Heart left ventricle (tissue), 16 donors: ENCODE measurements at places on chromosomes 2 and 18. TPM values are rescaled to one million over a fixed set of nuclear protein-coding genes. Genes with fewer than 3 reads are reported as not detected.

- no peak for DNase-seq
Measured at GRCh38 chr2:135951041-135951583, 34.3 kb downstream of the DARS1 start.

GRCh38 chr2:14827226-14828023 is 194.9 kb downstream of the LRATD1 start:
- DNase-seq: no peak

- no peak for DNase-seq
Measured at GRCh38 chr2:216491793-216492596, 6.6 kb upstream of the RPL37A start.

GRCh38 chr2:134441153-134441863 is 187.4 kb downstream of the MGAT5 start:
- peak; percentile 71 for DNase-seq

DNA sequence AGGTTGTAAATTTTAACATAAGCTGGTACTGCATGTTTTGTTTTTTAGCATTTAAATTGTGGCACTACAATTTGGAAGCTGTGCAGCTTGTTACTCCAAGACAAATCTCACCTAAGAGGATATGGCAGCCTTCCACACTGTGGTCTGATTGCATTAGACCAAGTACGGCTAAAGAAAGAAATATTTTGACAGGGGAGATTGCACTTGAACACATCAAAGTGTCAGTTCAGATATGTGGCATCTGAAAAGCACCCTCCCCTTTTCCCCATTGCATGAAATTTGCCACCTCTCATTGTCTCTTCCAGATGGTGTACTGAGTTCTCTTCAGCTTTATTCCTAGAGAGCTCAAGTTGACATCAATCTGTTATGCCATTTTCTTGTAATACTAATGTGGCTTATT is 295.9 kb downstream of the ERBB4 start:
- DNase-seq: no peak

DNA sequence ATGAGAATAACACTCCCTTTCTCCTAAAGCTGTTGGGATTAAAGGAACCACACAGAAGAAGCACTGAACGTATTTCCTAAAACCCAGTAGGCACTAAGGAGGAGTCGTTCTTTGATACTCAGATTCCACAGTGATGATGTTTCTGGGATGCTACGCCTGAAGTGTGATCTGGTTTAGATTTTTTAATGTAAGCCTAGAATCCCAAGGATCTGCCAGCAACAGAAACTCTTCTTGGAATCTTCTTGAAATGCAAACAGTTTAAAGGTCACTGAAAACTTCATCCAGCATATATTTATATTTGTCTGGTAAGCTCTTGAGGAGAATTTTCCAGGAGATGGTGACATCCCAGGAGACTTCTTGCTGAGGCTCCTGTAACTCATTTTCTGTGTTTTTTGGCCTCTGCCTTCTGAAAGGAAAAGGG is 247.6 kb upstream of the TRIB2 start:
- DNase-seq: no peak

DNA sequence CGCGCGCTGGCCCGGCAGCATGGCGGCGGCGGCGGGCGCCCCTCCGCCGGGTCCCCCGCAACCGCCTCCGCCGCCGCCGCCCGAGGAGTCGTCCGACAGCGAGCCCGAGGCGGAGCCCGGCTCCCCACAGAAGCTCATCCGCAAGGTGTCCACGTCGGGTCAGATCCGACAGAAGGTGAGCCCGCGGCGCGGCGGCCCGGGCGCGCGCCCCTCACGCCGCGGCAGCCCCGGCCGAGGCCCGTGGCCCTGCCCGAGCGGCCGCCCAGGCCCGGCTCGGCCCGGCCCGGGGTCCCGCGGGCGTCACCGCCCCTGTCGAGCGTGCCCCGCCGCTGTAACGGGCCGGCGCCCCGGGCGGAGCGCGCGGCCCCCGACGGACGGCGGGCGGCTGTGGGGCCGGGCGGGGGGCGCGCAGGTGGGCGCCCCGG is 218 bp downstream of the DGKD start:
- no peak for DNase-seq

DNA sequence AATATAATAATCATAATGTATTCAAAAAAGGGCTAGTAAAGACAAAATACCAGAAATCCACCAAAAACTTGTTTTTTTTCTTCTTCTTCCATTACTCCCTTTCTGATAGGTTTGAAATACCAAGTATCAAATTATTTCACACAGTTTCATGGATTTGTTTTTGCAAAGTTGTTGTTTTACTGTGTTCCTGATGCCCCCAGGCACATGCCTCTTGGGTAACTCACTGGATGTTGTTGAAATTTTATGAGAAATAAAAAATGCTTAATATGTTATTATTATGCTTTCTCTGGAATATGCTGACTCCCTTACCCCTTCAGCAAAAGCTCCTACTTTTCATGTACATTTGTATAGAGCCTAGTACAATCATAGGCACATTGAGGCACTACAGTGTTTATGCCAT is 419.6 kb downstream of the NRXN1 start:
- DNase-seq: no peak

Gene GAL3ST2
- not detected for total RNA-seq

- DNase-seq: no peak
Measured at GRCh38 chr2:209472871-209473270, 49.0 kb downstream of the MAP2 start.

GRCh38 chr18:58694720-58695468 is 23.6 kb downstream of the MALT1 start:
- no peak for DNase-seq

GRCh38 chr2:64142741-64143168 is 1.5 kb downstream of the PELI1 start:
- no peak for DNase-seq

Gene APCDD1
- 65.4 TPM for total RNA-seq

GRCh38 chr2:181851726-181852125 is 39.8 kb upstream of the ITPRID2 start:
- DNase-seq: no peak

DNA sequence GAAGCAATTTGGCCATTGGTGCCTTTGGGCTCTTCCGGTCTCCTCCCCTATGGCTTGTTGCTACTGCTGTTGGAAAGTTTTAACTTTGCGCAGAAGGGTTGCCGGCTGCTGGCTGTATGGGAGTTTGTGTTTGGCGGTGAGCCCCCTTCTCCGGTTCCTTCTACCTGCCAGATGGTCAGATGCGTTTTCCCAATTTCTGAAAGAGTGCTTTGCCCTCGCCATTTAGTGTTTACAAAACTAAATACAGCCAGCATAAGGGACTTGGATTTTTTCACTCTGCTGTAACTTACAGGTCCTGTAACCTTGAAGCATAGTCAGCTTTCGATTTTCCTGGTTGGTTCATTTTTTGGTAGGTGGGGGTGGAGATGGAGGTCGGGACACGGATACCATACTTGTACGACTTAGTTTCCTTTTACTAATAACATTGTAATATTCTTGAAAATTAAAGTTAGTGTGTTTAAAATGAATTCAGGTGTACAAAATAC is 604 bp downstream of the COQ10B start:
- peak; percentile 77 for DNase-seq

GRCh38 chr2:206004004-206004693 is 81.8 kb downstream of the INO80D start:
- DNase-seq: no peak

GRCh38 chr2:140734992-140735391 is 1395.8 kb downstream of the LRP1B start:
- DNase-seq: no peak

DNA sequence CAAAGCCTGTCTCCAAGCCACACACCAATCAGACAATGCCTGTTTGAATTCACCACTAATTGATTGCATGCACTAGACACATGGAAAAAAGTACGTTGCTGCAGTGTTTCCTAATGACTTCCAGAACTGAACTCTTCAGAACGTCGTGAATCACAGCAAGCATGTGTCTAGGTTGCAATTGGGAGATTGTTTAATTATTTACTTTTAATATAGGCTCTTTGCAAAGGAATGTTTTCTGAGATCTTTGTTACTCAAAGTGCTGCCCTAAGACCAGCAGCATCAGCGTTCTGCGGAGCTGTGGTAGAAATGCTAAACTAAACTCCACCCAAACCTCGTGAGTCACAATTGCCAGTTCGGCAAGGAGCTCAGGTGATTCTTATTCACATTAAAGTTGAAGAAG is 52.7 kb upstream of the CCDC68 start:
- no peak for DNase-seq

DNA sequence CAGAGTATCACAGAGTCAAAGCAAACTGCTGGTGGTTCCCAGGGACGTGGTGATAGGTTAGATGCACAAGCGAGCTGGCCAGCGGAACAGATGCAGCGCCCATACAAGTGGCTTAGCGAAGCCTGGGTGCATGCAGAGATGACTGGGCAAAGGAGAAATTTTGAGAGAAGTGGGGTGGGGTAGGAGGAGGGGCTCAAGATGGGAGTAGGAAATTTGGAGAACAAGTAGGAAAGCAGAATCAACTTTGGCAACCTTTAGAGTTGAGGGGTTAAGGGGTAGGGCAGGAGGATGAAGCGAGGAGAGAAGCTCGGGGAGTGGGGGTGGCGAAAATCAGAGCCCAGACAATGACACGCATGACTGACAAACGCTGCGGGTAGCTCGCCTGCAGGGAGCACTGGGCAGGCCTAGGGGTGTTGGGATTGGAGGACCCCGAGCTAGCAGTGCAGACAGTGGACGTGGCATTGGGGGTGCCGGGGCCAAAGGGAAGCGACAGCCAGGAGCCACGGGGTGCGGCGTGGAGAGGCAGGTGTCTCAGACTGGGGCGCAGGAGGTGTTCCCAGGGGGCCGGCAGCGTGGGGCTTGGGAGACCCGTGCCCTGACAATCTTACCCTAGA is 431 bp downstream of the FAM98A start:
- DNase-seq: peak; percentile 14

DNA sequence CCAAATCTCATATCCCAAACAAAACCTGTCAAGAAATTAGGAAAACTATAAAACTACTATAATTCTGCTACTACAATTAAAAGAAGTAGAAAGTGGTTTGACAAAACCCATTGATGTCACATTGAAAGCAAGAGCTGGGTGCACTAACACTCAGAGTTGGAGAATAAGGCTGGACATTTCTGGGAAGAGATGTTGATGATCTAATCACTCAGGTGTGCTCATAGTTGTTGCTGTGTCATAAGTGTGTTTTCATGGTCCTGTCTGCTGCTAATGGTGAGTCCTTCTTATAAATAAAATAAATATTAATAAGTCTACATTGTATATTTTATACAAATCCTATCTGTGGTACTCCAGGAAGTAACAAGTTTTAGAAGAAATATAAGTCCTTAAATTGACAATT is 168.2 kb upstream of the LRP1B start:
- no peak for DNase-seq

Gene ARHGEF4
- 5.5 TPM for total RNA-seq

- DNase-seq: peak; percentile 73
Measured at GRCh38 chr18:59514203-59514602, 155.1 kb upstream of the LMAN1 start.

- no peak for DNase-seq
Measured at GRCh38 chr2:207499114-207499513, 30.6 kb upstream of the CREB1 start.

DNA sequence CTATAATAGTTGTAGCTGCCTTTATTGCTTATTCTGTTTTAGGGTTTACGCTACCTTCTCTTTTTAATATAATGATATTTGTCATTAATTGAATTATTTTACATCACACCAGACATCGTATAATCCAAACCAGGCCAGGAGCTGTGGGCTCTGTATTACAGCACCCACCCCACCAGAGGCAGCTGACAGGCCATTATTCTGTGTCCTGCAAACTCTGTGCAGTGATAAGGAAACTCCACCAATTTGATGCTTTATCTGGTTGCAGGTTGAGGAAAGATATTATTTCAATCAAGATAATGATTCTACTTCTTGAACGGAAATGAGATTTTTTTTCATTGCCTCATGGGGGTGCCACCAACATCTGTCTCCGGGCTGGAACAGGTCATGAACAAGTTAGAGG is 227.3 kb downstream of the ZBTB7C start:
- no peak for DNase-seq

Gene KCNK3
- 12.2 TPM for total RNA-seq

DNA sequence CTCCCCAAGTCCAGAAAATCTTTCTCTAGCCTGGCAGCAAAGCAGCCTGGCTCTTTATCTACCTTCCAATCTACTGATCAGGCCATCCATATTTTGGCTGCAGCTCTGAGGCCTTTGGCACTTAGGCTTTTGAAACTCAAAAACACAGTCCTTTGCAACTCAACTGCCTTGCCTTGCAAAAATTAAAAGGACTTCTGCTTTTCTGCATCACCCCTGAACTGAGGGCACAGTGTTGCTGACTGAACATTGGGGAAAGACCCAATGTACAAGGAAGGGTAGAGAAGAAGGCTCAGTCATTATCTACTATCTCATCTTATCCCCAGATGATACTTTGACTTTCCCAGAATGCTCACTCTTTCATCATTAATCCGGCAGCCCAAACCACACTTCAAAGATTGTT is 625.5 kb downstream of the ARHGAP15 start:
- DNase-seq: no peak
